ENCODE measurements at places on chromosomes 6 and 20. TPM values are rescaled to one million over a fixed set of nuclear protein-coding genes. Genes with fewer than 3 reads are reported as not detected.
A peak's percentile ranks its signal among the peaks of the same experiment; 100 is the strongest.

WFDC5 gene
- not detected for total RNA-seq

DNA sequence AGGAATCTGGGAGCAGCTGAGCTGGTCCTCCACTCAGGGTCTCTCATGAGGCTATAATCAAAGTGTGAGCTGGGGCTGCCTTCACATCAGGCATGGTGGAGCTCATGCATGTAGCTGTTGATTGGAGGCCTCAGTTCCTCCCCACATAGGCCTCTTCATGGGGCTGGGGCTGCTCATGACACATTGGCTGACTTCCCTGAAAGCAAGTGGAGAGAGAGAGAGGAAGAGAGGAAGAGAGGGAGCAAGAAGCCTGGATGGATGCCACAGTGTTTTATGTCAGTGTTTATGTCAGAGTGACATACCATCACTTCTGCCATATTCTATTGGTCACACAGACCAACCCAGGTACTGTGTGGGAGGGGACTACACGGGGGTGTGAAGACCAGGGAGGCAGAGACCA lies 43.8 kb downstream of the EYA2 start:
- DNase-seq: peak; percentile 83

FAM83B gene
- total RNA-seq: 0.86 TPM

- DNase-seq: no peak
These were observed 31.8 kb upstream of the PLEKHG1 start for GRCh38 chr6:150567823-150568383.

XPO5 gene
- 30.1 TPM for total RNA-seq

SULF2 gene
- 42.4 TPM for total RNA-seq

DNA sequence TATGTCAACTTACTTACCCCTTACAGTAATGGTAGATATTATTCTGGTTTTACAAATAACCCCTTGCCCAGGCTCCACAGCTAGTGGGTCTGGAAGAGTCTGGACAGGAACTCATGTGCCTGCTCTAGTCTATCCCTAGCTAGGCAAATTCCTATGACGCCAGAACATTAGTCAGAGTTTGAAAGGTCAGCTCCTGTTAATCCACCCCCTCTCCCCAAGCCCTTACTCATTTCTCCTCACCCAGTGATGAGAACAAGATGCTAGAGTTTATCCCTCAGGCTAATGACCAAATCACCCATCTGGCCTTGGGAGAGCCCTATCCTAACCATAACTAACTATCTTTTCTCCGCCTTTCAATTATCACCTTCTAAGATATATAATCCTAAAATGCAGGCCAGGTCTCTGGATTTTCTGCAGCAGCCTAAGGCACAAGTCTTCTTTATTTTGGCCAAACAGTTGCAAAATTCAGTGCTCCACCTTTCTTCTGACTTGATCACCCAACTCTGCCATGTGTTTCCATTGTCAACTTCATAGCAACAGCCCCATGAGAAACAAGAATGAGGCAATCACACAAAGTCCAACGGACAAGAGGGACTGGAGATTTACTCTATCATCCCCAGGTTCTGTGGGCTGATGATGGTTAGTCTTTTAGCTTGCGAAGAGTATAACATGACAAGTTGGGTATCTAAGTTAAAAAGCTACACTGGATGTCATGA lies 113.3 kb downstream of the TASP1 start:
- DNase-seq: no peak
